Left hindlimb (tissue), 1 donor: ENCODE measurements at places on chromosomes 13 and 19.
A peak's percentile ranks its signal among the peaks of the same experiment; 100 is the strongest.

DNA sequence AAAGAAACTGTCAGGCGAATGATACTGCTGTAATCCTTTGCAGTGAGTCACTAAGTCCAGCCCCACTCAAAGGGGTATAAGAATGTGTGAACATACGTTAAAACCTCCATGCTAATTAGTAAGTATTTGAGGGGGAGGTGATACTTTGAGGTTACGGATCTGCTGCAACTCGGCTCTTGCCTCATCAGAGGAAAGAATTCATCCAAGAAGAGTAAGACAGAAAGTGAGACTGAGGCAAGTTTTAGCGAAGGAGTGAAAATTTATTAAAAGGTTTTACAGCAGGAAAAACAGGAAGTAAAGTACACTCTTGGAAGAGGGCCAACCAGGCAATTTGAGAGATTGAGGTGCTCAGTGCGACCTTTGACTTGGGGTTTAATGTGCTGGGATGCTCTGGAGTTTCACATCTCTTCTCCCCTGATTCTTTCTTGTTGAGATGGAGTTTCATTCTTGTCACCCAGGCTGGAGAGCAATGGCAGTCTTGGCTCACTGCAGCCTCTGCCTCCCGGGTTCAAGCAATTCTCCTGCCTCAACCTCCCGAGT lies 9.8 kb downstream of the CLEC4M start:
- no peak for DNase-seq

- no peak for DNase-seq
These were observed 146.8 kb downstream of the KCNRG start for GRCh38 chr13:50162001-50162400.

GRCh38 chr13:28410096-28410495 lies 84.8 kb downstream of the FLT1 start:
- DNase-seq: no peak

- DNase-seq: no peak
These were observed 2.9 kb upstream of the MTUS2 start for GRCh38 chr13:28817204-28817603.

DNA sequence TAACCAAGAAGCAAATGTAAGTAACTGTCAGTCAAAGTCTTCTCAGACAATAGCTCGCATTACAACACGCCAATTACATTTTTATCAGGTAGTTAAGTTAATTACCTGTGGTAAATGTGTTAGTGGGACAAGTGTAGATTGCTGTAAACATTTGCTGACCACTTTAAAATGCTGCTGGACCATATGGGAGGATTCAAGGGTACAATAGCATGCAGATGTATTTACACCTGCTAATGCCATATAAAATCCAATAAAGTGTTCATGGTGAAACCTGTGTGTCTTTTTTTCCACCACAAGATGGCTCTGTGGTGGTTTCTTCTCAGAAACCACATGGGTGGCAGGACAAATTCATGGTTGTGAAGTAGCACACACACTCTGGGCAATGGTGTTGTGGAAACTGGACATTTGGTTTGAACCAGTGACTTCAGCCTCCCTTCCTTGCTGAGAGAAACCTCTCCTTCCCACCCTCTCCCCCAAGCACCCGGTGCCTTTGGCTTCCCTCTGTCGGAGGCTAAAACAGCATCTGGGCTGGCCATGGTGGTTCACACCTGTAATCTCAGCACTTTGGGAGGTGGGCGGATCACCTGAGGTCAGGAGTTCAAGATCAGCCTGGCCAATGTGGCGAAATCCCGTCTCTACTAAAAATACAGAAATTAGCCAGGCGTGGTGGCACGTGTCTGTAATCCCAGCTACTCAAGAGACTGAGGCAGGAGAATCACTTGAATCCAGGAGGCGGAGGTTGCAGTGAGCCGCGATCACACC lies 18.1 kb upstream of the GTF3A start:
- DNase-seq: no peak

DNA sequence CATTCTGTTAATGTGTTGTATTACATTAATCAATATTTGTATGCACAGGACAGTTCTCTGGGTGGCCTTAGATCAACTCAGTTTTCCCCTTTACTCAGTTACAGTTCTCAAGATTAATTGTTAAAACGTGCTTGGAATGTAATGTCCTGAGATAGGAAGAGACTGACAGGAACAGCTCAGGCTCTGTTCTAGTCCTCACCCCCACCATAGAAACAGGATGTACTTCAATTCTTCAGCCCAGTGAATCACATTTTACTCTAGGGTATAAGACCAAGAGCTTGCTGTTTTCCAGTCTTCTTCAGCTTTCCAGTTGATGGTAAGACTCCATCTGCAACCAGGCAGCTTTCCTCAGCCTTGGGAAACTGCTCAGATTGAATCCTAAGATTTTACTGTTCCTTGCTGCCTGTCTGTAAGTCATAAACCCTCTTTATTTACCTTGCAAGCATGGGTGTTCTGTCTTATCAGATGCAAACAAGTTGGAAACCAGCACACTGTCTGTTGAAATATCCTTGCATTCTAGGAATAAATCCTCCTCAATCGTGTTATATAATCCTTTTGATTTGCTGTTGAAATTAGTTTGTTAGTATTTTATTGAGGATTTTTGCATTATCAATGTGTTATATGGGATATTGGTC lies 836.9 kb upstream of the PCDH9 start:
- DNase-seq: no peak

GRCh38 chr19:11457115-11457514 lies 21.7 kb downstream of the PRKCSH start:
- no peak for DNase-seq

DNA sequence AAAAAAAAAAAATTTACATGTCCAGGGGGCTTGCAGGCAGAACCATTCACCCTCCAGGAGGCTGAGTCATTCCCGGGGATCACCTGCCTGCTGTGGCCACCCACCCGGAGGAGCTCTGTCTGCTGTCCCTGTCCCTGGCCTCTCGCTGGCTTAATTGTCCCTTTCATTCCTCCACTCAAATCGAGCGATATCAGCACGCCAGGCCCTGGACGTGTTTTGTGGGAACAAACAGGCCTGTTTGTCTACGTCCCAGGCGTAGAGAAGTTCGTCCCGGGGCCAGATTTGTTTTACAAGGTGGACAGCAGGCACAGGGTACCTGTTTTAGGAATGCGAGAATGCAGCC lies 21.2 kb downstream of the SULT2B1 start:
- no peak for DNase-seq

GRCh38 chr13:59946944-59947343 lies 216.8 kb downstream of the DIAPH3 start:
- no peak for DNase-seq

GRCh38 chr13:99984461-99985240 lies 3.1 kb downstream of the ZIC2 start:
- peak; percentile 34 for DNase-seq

GRCh38 chr19:21143854-21144253 lies 2.0 kb downstream of the ZNF431 start:
- no peak for DNase-seq

- DNase-seq: peak; percentile 48
These were observed 7.6 kb downstream of the F2RL3 start for GRCh38 chr19:16896146-16897028.

GRCh38 chr19:37980419-37981170 lies 73.6 kb downstream of the SIPA1L3 start:
- no peak for DNase-seq

DNA sequence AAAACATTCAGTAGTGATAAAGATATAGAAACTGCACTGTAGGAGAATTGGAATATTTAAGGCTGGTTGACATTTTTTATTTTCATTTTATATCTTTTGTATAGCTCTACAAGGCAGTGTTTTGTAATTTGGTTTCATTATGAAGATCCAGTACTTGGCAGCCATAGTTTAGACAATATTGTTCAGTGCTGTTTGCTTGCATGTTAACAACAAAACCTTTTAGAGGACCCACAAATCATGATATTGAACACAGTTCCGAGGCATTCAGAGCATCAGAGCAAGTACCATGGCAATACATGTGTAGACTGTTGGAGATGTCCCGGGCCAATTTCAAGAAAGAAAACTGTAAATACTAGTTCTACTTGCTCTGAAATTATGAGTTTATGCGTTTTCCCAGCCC lies 25.6 kb upstream of the GARRE1 start:
- DNase-seq: no peak

- DNase-seq: no peak
These were observed 699.0 kb downstream of the FGF9 start for GRCh38 chr13:22369840-22370239.

DNA sequence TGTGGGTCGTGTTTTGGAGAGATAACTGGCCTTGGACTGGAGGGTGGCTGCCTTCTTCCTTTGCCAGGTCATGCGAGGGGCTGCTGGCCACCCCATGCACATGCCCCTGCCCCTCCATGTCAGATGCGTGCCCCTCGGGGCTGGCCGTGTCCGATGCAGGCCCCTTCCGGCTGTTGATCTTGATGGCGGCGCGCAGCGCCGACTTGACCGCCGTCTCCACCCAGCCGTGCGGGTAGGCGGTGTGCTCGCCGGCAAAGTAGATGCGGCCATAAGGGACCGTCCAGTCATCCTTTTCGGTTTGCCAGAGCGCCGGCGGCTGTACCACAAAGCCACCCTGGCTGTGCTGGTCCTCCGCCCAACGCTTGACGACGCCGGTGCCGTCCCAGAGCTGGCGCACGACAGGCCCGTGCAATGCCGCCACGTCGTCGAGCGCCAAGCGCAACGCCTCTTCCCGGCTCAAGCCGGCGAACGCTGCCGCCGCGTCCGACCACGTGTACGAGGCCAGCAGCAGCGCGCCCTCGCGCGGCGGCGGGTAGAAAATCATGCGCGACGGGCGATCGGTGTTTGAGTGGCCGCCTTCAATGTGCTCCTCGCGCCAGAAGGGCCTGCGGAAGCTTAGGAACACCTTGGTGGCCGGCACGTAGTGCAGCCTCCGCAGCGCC lies 6.9 kb downstream of the IL4I1 start:
- DNase-seq: peak; percentile 75

DNA sequence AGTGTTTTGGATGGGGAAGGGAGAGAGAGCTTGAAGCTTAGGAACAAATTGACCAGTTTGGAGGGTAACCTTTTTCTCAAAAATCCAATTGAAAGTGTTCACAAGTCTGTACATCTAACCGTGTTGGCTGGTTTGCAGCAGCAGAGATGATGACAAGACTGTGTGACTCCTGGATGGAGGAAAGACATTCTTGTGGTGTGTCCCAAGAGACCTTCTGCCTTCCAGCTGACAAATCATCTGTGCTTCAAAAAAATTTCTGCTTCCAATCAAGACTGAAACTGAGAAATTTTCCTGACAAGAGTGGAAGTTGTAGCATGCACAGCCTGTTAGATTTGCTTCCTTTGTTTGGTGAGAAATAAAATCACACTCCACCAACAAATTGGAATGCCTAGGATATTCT lies 56.2 kb downstream of the LACC1 start:
- peak; percentile 34 for DNase-seq

DNA sequence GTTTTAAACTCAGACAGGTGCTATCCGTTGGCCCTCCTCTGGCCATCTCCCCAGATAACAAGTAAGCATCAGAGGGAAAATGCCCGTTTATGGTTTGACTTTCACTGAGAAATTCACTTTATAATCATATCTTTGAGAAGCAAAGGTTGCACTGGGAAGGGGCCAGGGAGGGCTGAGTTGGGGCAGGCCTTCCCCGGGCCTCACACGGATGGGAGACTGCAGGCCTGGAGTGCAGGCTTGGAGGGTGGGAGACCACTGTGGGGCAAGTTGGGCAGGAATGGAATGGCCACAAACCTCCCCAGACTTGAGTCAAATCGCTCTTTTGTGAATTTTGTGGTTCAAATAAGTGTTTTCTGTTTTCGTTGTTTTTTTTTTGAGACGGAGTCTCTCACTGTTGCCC lies 451.7 kb downstream of the TSHZ3 start:
- no peak for DNase-seq

DNA sequence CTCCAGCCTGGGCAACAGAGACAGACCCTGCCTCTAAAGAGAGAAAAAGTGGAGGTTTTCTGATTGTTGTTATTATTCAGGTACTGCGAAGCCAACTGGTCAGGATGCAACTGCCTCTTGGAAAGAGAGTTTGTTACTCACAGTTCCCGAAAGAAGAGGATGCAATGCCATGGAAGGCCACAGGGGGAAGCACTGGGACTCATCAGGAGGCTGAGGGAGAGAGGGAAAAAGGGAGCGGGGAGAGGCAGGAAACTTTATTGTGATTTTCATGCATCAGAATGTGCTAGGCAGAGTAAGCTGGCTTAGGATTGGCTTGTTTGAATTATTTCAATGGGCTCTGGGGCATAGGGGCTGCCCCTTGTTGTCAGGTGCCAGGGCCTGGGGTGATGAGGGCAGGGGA lies 27.6 kb downstream of the MYO9B start:
- DNase-seq: no peak

- DNase-seq: no peak
These were observed 102.6 kb upstream of the RNF113B start for GRCh38 chr13:98279473-98280175.

DNA sequence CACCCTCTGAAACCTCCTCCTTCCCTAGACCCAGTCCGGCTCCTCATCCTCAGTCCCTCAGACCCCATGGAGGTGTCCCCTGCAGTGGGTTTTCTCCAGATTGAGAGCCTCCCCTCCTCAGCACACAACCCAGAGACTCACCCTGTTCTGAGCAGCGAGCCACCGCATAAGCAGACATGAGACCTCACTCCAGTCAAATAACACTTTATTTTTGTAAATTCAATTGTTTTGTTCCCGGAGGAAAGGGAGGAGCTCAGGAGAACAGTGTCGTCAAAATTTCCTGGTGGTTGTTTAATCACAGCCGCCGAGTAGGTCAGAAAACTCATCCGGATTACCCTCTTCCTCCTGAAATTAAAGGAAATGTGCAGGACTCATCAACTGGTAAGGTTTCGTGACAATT lies 57.5 kb downstream of the ERICH4 start:
- no peak for DNase-seq

DNA sequence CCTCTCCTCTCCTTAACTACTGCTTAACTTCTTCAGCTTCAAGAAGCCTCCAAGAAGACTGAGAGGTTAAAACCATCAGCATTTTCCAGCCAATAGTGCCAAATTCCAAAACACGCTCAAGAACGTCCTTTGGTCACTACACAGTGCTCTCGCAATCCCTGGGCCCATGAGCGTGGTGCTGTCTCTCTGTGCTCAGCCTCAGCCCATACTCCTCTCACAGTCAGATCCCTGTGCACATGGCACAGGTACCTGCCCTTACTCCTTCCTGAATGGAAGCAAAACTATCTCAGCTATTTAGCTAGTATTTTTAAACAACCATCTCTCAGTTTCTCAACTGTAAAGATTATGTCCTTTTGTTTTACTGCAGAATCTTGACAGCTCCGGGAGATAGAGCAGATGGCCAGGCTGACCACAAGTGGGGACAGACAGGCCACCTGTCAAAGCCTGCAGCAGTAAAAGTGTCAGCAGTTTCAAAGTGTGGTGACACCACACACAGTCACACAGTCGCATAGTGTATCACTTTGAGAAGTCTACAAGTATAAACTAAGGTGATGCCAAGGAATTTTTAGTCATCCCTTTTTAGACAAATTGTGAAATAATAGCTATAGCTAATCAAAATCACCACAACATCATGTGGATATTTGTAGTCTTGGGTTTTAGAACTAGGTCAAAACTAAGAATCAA lies 35.7 kb downstream of the DZIP1 start:
- DNase-seq: no peak

GRCh38 chr13:26254583-26255111 lies 718 bp downstream of the CDK8 start:
- peak; percentile 48 for DNase-seq

DNA sequence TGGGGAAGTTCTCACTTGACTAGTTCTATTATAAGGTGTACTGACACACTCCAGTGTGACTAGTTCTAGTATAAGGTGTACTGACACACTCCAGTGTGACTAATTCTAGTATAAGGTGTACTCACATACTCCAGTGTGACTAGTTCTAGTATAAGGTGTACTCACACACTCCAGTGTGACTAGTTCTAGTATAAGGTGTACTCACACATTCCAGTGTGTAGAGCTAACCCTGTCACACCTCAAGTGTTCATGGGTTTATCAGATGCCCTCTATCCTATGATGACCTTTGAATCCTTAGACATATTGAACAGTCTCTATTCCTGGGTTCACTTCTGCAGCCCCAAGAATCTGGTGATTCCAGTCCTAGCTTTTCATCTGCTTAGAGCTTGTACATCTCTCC lies 54.6 kb upstream of the MYO16 start:
- DNase-seq: no peak
